ENCODE measurements at places on chromosomes 2 and 18.

DNA sequence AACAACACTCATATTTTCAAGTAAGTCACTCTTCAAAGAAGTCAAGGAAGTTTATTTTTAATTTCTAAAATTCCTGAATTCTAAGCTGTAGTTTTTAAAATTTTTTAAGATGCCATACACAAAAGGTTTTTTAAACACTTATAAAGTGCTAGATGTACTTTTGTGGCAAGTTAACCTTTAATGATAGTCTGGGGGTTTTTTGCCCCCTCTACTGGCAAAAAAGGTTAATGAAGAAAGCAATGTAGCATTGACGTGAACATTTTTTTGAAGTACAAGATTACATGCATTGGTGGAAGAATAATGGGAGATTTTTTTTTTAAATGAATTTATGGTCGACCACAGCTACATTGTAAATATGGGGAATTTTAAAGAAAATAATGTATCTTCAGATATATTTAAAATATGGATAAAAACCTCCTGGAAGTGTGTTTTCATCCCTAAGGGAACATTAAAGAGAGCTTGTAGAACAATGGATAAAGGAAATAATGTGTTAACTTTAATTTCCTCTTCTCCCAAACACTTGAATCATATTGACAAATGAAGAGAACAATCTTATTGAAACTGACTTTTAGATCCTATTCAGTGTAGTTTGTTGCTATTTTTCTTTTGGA lies 12.6 kb downstream of the ITPRID2 start:
- no peak for DNase-seq

- no peak for DNase-seq
Measured at GRCh38 chr18:37458697-37459096, 106.9 kb downstream of the CELF4 start.

DNA sequence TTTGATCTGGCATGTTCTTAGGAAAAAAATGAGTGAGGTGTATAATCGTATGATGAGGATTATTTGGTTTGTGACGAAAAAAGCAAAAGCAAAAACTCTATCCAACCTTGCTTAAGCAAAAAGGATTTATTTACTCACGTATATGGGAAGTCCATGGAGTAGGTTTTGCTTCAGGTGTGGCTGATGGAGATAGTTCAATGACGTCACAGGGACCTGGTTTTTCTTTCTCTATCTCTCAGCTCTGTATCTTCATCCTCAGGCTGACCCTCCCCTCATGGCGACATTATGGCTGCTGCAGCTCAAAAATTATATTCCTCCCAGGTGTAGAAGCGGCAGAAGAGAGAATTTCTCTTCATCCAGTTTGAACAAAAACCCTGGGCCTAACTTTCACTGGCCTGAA lies 8.9 kb downstream of the TMSB10 start:
- DNase-seq, result no peak

- no peak for DNase-seq
Measured at GRCh38 chr2:191250400-191250799, 5.2 kb downstream of the MYO1B start.

DNA sequence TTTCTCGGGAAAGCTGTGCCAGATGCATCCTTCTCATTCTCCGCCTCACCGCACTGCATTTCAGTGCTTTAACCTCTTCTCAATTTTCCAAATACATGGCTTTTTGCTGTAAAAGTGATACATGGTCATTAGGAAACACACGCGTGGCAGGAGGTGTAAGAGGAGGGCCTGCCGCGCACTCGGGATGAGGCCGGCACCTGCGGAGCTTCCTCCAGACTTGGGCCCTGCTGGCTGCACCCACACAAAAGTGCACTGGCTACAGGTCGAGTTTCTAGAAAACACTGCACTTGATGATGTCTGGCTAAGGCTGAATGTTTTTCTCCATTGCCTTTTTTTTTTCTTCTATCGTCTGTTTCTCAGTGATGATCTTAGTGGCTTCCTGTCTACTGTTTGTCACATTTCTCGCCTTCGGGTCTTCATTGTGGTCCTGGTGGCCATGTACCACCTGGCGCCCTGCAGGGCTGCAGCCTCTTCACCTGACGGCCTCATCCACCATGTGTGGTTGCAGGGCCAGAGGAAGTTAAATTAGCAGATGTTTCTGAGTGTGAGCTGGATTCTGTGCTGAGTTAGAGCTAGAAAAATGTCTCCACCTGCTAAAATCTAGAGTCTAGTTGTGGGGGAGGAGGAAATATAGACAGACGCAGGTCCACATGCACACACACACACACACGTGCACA lies 7.6 kb downstream of the KCNG2 start:
- DNase-seq, result no peak

- no peak for DNase-seq
Measured at GRCh38 chr18:9796935-9797549, 88.7 kb upstream of the TXNDC2 start.

- no peak for DNase-seq
Measured at GRCh38 chr2:69743847-69744264, 1.9 kb downstream of the ANXA4 start.

DNA sequence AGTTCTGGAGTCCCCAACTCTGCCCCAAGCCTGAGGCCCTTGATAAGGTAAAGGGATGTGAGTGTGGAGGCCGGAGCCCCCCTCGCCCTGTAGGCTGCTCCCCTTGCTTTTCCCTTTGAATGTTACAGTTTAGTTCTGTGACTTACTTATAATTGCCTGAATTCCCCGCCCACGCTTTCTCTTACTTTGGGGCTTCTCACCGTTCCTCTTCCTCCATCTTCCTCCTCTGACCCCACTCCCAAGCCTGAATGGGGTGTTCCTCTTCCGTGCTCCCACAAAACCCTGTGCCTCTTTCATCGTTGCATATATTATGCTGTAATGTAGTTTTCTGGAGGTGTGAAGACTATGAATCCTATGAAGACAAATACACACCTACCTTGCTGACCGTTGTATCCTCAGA lies 15.0 kb upstream of the IL1RN start:
- no peak for DNase-seq

- no peak for DNase-seq
Measured at GRCh38 chr2:237669628-237670392, 42.4 kb downstream of the LRRFIP1 start.

DNA sequence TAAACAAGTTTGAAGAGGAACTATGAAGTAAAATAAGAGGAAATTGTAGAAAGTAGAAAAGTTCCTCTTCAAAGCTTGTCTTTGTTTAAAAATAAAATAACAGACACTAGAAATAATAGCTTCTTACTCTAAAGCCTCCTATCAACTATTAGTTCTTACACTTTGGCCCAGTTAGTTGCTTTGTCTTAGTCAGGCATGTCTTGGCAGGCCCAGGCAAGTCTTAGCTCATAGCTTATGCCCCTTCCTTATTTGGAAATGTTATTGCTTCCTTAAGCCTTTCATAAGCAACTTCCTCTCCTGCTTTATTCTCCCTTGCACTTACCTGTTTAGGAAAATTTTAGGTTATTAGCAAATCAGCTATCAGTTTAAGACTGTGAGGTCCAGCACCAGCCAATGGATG lies 950.6 kb upstream of the LRATD1 start:
- no peak for DNase-seq

GRCh38 chr2:45432406-45432805 lies 178.7 kb downstream of the SRBD1 start:
- no peak for DNase-seq

GRCh38 chr2:77566582-77566981 lies 44.4 kb upstream of the LRRTM4 start:
- no peak for DNase-seq

DNA sequence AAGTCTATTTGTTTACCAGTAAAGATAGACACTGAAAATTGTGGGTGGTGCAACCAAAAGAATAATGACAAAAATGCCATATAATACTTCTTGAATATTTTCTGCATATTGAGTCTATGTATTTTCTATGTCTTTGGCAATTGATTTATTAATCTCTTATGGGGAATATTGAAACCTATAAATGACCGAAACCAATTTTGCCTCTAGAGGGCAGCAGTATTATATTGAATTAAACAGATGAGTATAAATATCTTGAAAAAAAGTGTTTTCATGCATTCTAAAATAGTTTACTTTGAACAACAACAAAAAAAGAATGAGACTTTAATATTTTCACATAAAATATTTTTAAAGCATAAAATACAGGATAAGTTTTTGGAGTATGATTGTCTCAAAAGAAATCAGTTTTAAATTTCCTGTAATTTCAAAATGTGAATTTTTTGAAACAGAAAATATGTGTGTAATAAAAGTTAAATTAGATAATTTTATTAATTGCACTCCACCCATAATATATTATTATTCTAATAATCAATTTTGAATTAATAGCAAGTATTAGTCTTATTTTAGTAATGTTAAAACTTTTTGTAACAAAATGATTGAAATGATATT lies 49.9 kb upstream of the CALCRL start:
- no peak for DNase-seq

DNA sequence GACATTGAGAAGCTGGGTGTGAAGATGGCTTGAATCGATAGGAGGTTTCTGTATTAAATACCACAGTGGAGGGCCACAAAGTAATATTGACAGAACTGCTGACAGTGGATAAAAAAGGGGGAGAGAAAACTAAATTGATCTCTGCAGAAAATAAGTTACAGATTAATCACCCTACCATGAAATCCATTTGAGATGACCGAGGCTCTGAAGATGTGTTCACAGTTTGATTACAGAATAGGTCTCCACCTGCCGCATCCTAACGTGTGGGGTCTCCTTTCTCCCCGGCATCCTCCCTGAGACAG lies 165.6 kb downstream of the EIPR1 start:
- DNase-seq, result no peak

- no peak for DNase-seq
Measured at GRCh38 chr2:62565309-62565908, 59.4 kb upstream of the TMEM17 start.

- DNase-seq, result no peak
Measured at GRCh38 chr2:179250848-179251504, 13.7 kb downstream of the SESTD1 start.

- DNase-seq, result no peak
Measured at GRCh38 chr2:195021711-195022507, 635.1 kb upstream of the SLC39A10 start.

DNA sequence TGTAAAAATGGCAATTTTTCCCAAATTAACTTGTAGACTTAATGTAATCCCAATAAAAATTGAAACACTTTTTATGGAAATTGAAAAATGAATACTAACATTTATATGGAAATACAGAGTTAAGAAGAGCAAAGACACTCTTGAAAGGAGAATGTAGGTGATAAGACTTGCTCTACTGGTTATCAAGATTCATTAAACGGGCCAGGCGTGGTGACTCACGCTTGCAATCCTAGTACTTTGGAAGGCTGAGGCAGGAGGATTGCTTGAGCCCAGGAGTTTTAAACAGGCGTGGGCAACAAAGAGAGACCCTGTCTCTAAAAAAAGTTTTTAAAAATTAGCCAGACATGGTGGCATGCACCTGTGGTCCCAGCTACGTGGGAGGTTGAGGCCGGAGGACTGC lies 29.5 kb upstream of the ZNF396 start:
- no peak for DNase-seq

DNA sequence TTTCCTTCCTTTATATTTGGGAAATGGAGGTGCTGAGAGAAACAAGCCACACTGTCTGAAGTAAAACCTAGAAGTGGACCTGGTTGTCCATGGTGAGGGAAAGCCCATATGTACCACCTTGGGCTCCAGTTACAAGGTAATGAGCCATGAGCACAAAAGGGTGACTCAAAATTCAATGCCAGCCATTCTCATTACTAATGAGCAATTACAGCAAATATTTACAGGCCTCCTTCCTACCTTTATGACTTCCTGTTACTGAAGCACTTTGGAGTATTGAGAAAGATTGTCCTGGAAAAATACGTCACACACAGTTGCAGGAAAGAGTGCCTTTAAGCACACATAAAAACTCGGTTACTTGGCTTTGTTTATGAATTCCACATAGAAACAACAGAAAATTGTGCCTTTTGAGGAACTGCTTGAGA lies 9.1 kb downstream of the EPAS1 start:
- DNase-seq, result no peak

- DNase-seq, result no peak
Measured at GRCh38 chr2:12767996-12768624, 51.4 kb downstream of the TRIB2 start.

DNA sequence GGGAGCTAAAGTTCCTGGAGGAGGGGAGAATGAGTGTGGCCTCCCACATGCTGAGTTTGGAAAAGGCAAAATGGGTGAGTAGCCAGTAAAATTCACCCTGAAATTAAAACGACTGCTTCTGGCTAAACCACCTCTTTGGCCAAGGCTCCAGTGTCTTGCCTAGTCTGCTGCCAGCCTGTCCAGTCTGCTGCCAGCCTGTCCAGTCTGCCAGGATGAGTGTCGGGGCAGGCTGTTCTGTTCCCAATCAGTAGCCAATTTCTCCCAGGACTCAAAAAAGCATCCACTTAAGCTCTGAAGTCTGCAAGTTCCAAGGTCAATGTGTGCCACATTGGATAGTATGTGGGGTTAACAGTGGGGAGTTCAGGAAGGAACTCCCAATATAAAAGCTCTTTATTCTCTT lies 134.6 kb upstream of the KLHL29 start:
- no peak for DNase-seq

DNA sequence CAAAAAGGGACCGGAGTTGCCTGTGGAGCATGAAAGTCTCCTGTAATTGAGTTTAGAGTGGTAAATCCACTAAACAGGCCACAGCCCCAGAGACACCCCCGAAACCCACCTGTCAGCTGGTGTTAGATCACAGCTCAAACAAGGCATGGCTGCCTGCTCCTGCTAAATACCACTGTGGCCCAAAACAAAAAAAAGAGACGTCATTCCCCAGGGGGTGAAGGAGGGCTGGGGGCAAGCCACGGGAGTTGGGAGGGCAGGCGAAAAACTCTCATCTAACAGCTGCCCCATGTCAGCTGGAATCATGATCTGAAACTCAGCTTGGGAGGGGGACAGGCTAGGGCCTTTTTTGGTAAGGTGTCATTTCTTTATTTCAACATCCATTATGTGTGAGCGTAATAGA lies 42.5 kb upstream of the LRPPRC start:
- DNase-seq, result no peak

GRCh38 chr2:75087736-75088135 lies 111.6 kb downstream of the TACR1 start:
- DNase-seq, result no peak

- no peak for DNase-seq
Measured at GRCh38 chr2:95069465-95069864, 44.0 kb downstream of the MAL start.

DNA sequence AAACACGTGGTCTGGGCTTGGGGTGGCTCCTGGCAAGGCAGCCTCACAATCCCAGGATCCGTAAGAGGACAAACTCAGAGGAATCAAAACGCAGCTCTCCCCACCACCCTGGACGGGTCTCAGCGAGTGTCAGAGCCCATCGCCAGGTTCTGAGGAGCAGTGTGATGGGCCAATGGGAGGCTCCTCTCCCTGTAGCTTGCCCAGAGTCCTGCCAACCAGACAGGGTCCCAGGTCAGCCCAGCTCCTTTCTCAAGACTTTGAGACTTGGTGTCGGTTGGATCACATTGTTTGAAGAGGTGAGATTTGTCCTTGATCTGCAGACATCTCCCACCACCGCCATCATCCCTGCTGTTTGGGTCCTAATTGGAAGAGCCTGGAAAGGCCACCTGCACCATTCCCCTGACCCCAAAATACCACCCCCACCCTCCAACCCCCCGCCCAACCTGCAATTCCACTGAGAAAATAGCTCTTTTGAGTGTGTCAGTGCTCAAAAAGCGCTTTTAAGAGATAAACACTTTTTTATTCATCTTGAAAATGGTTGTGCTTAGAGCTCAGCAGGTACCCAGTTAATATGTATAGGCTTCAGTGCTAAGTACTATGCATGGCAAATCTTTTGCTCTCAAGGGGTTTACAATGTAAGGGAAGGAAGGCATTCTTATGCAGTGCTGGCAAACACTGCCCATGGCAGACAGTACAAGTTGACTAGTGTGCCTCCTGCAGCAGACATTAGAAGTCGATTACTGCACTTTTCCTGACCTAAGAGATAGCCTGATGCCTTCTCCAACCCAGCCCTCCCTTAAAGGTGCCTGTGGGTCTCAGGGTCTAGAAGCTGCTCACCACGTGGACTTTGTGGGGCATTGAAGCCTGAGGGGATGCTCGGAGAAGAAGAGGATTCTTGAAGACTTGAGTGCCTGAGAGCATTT lies 50.6 kb downstream of the GLI2 start:
- DNase-seq, result no peak
